A673 (cell line): ENCODE measurements at places on chromosomes 16 and 17. TPM values are rescaled to one million over a fixed set of nuclear protein-coding genes. Genes with fewer than 3 reads are reported as not detected.

GRCh38 chr17:80367503-80367902 lies 47.5 kb upstream of the ENDOV start:
- no peaks in the 10 kb centered on the region for H3K27me3 ChIP-seq
- no peak for DNase-seq
- no peaks in the 10 kb centered on the region for H3K4me1 ChIP-seq
- H3K27ac ChIP-seq = no peak overlapping the region

DNA sequence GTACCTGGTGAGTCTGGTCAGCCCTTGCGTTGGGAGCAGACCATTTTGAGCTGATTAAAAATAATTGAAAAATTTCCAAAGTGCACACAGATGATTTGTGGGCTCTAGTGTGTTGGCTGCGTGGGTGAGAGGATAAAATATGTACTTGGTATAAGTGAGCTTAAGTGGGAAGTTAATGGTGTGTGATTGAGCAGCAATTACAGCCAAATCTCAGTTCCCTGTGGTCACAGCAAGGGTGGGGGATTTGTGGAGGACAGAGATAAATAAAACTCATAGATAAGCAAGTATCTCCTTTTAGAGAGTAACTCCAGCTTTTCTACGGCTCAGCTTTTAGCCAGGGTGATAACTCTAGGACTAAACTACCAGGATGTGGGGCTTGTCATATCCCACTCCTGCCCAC lies 390.4 kb downstream of the UTP18 start:
- no peaks in the 10 kb centered on the region for H3K36me3 ChIP-seq
- no peak overlapping the region for H3K4me3 ChIP-seq
- H3K27me3 ChIP-seq = peaks cover 14% of the 10 kb centered on the region
- no peak for DNase-seq
- no peak overlapping the region for H3K27ac ChIP-seq

- no peak overlapping the region for H3K27ac ChIP-seq
- peaks cover 21% of the 10 kb centered on the region for H3K4me1 ChIP-seq
- no peak for DNase-seq
Observed at GRCh38 chr17:38599398-38599856, 6.3 kb downstream of the SRCIN1 start.

- DNase-seq = peak; percentile 71
- H3K27ac ChIP-seq = peak overlapping the region; percentile 100
- H3K4me3 ChIP-seq = peak overlapping the region; percentile 96
- peaks cover 4% of the 10 kb centered on the region for H3K36me3 ChIP-seq
- H3K27me3 ChIP-seq = no peaks in the 10 kb centered on the region
Observed at GRCh38 chr17:81403671-81404534, 8.6 kb downstream of the BAHCC1 start.

GRCh38 chr17:75087558-75088453 lies at the start of gene SLC16A5:
TSS of gene SLC16A5 (plus strand) at chr17:75087954. CDS start at chr17:75093637, 5,683 bp downstream.
- peak within 1 kb of the TSS; percentile 52 for H3K4me3 ChIP-seq
- peak; percentile 74 for DNase-seq
- H3K36me3 ChIP-seq = no peaks in the 10 kb centered on the region
- peaks cover 4% of the 10 kb centered on the region for H3K4me1 ChIP-seq

GRCh38 chr17:74545843-74546230 lies at the start of gene CD300C:
TSS of gene CD300C (minus strand) at chr17:74546115. CDS start at chr17:74545782, 333 bp downstream.
- no peak within 1 kb of the TSS for H3K27ac ChIP-seq
- H3K27me3 ChIP-seq = no peaks in the 10 kb centered on the region
- DNase-seq = no peak
- no peak within 1 kb of the TSS for H3K4me3 ChIP-seq

- H3K27me3 ChIP-seq = no peaks in the 10 kb centered on the region
- H3K4me3 ChIP-seq = peak overlapping the region; percentile 60
- peak overlapping the region; percentile 63 for H3K27ac ChIP-seq
- peaks cover 6% of the 10 kb centered on the region for H3K4me1 ChIP-seq
Observed at GRCh38 chr17:47694581-47695428, 844 bp downstream of the TBKBP1 start.

CENPX gene
- total RNA-seq = 153 and 165 TPM in 2 replicates

PRSS33 gene
- total RNA-seq = not detected in 2 replicates

TMEM88 gene
- 1.7 and 3.0 TPM in 2 replicates for total RNA-seq

CES4A gene
- 0.15 TPM in 1 of 2 replicates, not detected in the other for total RNA-seq

NPLOC4 gene
- 188 and 195 TPM in 2 replicates for total RNA-seq

HOXB9 gene
- total RNA-seq = 8.2 and 14.6 TPM in 2 replicates

APOH gene
- total RNA-seq = 0.44 and 1.4 TPM in 2 replicates
